ENCODE measurements at places on chromosomes 2 and 18.
A peak's percentile ranks its signal among the peaks of the same experiment; 100 is the strongest.

DNA sequence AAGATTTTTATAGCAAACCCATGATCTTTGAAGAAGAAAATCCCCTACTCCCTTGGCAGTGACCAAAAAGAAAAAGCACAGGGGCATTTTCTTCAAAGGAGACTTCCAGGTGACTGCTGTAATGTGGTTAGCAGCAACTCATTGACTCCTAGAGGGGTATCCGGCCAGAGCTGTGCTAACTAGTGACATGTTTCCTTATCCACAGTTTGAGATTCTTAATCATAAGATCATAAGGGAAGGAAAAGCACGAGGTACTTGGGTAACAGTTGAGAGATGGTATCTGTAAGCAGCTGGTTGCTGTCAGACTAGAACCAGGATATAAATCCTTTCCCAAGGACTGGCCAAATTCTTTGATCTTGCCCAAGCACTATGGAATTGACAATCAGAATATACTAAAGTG, 124.7 kb downstream of the MREG start:
- DNase-seq, result no peak

GRCh38 chr2:150802635-150803034, 315.2 kb upstream of the RND3 start:
- DNase-seq, result no peak

DNA sequence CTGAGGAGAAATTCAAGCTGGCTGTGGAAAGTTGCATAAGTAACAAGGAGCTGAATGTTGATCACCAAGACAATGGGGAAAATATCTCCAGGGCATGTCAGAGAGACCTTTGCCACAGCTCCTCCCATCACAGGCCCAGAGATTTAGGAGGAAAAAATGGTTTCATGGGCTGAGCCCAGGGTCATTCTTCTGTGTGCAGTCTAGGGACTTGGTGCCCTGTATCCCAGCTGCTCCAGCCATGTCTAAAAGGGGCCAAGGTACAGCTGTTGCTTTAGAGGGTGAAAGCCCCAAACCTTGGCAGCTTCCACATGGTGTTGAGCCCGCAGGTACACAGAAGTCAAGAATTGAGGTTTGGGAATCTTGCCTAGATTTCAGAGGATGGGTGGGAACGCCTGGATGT, 439.8 kb upstream of the HNRNPA3 start:
- DNase-seq, result no peak

DNA sequence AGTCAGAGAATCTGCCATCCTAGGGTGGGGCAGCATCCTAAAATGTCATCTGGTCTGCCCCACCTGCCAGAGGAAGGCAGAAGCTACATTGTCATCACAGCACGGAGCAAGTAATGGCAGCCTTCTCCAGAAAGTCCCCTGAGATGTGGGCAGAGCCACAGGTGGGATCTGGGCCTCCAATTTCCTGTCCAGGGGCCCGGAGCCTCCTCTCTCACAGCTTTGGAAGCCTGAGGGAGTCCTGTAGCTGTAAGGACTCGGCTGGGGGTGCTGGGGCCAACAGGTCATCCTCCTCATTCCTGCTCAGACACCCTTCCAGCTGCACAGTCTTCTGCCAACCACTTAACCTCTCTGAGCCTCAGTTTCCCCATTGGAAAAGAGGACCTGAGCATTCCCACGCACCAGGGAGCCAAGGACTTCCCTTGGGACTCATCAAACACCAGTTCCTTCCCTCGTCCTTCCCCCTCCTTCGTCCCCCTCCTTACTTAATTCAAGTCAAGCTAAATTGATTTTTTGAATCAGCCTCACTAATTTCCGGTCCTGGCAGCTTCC, 48.6 kb upstream of the ID2 start:
- DNase-seq, result no peak

DNA sequence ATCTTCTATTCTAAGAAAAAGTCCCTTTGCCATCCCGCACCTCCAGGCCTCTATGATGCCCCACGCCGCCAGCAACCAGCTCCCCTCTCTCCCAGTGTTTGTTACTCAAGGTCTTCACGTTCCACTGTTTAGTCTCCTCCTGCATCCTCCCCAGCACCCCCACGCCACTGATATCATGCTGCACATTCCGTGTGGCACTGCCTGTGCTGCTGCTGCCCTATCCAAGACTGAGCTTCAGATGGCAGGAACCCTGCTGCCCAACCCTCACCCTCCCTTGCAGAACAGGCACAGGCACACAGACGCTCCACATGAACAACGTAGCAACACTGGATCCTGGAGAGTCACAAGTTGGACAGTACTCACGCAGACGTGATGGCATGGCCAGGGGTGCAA, 35.3 kb downstream of the MYO5B start:
- no peak for DNase-seq

GRCh38 chr2:49845671-49846070, 691.4 kb upstream of the FSHR start:
- DNase-seq, result no peak

- DNase-seq, result no peak
Observed at GRCh38 chr2:160289831-160290230, 89.8 kb upstream of the ITGB6 start.

DNA sequence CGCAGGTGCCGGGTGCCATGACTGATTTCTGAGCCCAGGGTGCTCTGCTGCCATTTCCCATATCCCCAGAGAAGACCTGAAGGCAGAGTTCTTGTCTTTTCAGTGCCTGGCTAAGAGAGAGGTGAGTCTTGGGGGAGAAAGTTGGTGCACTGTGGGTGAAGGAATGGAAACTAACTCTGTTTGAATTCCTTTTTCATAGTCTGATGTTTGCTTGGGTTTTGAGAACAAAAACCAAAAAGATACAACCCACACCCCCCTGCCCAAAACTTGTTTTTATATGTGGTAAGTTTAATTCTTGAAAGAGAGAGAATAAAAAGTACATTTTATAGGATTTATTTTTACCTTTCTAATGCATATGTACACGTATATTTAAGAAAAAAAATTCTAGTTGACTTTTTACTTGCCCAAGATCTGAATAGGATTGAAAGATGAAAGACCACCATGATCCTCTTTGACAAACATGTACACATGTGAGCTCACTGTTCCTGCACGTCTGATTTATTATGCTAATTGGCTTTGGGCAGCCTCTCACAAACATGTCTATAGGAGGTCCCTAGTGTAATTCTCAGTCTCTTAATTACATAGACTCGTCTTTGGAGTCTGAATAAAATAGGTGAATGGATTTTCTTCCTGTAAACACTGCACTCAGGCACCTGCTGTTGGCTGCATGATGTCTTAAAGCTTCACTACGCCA, 46.3 kb downstream of the ARL4C start:
- no peak for DNase-seq

GRCh38 chr18:62280058-62280457, 45.1 kb upstream of the TNFRSF11A start:
- DNase-seq, result no peak

- DNase-seq, result no peak
Observed at GRCh38 chr2:163697846-163698637, 37.8 kb downstream of the FIGN start.

DNA sequence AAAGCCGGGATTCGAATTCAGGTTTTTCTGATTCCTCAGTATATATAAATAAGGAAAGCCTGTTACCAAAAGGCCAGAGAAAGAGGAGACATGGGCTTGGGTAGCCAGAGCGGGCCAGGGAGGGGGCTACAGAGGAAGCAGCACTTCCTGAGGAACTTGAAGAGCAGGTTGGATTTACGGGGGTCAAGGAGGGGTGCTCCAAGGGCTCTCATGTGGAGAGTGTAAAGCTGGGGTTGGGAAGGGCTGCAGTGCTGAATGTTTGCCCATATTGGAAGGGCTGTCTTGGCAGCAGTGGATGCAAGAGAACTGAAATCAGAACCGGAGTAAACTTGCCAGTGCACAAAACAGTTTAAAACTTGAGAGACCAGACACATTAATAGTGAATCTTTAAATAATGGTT, 511.5 kb downstream of the CNTNAP5 start:
- DNase-seq, result no peak

- DNase-seq, result no peak
Observed at GRCh38 chr2:134823431-134823830, 15.0 kb upstream of the ACMSD start.

DNA sequence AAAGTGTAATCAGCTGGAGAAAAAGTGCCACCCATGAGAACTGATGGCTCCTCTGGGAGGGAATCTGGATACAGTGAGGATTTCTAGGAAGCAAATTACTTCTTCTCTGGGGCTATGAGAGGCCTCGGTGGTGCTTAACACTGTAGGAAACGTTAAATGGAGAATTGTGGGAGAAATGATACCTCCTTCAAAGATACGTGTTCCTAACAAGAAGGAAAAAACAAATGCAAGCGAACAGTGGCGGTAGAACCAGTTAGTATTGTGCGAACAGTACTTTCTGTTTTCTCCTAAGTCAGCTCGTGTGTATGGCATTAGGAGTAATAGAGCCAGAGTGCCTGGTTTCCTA, 587 bp upstream of the MTIF2 start:
- DNase-seq, result no peak

GRCh38 chr2:102303589-102303988, 7.8 kb upstream of the IL1RL1 start:
- DNase-seq, result no peak

DNA sequence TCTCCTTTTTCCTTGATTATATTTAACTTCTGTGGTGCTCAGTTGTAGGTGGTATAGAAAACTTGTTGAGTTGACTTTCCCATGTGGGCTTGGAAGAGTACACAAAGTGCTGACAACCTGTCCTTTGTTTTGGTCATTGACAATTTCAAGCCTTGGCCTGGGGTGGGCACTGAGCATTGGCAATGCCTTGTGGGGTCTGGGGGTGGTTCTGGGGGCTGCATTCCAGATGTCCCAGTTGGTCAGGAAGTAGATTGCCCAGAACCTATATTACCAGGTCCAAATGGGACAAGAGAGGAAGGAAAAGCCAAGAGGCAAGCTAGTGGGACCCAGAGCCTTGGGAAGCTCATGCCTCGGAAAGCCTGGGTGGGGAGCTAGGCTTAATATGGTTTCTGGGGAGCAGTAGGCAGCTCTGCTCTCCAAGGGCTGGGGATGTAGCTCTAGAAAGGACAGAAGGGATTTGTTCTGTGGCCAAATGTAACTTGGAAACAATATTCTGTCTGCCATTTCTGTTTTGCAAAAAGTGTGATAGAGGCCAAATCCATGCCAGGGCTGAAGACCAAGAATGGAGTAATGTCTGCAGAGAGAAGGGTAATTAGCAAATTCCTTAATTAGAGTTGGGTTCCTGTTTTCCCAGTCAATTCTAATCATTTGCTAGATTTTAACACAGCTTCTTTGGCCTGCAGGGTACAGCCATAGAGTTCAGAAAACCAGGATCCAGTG, 87.4 kb downstream of the SLC4A3 start:
- DNase-seq, result no peak

DNA sequence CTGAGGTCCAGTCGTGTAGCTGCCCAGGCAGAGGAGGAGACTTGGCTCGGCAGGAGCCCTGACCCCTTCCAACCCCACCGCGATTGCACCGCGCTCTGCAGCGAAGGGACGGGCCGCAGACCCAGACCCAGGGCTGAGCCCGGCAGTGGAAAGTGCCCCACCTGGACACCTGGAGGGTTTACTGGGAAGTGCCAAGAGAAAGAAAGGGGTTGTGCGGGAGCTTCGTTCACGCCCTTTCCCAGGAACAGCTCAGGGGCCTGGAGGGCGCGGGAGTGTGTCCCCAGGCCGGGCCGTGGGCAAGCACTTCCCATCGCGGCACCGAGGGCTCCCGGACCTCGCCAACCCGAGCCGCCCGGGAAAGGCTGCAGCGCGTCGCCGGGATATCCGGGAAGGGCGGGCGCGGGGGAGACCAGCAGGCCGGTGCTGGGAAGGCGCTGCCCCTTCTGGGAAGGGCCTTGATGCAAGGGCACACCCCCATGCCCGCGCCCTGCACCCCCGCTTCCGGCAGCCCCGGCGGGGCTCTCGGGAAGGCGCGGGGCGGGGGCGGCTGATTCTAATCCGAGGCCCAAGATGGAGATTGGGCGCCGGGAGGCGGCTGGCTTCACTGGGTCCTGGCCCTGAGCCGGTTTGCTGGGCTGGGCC, 36.1 kb upstream of the MRPL33 start:
- DNase-seq, result peak; percentile 86

DNA sequence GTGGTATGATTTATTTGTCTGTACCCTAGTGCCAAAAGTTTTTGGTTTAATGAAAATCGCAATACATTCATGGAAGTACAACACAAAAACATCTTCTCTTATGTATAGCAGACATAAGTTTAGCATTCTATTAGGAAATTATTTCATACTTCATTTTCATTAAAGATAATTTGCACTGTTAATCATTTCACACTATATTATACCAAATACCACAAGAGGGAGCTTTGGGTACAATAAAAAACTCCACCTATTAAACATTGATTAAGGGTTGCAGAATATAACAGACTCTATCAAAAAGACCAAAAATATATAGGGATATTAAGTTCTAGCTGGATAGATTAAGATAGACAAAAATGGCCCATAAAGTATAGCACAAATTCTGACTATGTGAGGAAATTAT, 79.0 kb downstream of the SLC66A3 start:
- DNase-seq, result peak; percentile 48

DNA sequence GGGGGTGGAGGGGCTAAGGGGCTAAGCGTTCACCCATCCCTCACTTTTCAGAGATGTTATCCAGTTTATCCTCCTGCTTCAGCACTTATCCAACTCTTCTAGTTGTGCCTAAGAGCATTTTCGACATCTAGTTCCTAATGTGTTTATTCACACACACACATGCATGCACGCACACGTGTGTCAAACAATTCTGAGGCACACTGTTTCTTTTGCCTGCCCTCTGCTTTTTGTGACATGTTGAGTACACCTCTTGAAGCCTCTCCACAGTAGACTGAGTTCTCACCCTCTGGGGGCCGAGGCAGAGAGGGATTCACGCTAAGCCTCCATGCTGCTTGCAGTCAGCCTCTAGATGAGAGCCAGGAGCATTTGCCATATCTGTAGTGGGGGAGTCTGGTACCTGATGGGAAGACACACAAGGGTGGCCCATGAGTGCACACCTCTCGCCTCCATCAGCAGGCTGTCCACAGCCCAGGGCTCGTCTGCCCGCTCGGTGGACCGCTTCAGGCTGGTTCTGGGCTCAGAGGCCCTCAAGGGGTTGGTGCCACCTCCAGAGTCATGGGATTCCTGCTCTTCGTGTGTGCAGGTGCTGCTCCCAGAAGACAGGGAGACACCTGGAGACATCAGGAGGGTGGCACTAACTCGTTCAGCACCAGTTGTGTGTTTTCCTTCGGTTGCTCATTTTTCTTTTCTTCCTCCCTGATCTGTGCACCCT, 11.9 kb downstream of the TWIST2 start:
- no peak for DNase-seq
